Stimulated activated memory B cell treated with anti-CD40 and anti-IgM and Interleukin-4, amounts not matched to agents 10 μg/mL and 1 μg/mL and 100 μg/mL, for 72 hours (primary cell): ENCODE measurements at places on chromosomes 1 and 21.

GRCh38 chr21:37670883-37671282 is 245.4 kb downstream of the KCNJ6 start:
- no peak for ATAC-seq

- no peak for ATAC-seq
These were observed 6.2 kb upstream of the TRIM45 start for GRCh38 chr1:117127795-117128194.

DNA sequence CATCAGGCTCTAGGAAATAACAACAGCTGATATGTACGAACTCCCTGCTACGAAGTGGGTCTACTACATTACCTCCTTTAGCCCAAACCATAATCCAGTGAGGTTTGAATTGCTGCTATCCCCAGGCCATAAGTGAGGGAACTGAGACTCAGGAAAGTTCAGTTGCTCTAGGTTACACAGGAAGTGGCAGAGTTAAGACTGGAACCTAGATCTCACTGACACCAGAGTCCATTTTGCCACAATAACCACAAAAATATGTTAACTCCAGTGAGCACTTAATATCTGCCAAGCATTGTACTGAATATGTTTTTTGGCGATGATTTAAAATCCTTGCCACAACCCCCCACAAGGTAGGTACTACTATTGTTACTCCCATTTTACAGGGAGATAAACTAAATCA is 8.9 kb upstream of the TADA1 start:
- no peak for ATAC-seq

GRCh38 chr1:11592752-11593151 is 61.5 kb downstream of the FBXO2 start:
- ATAC-seq = no peak
